Cortex of kidney (tissue), 1 donor: ENCODE measurements at places on chromosomes 1 and 21.

- DNase-seq: no peak
These were observed 36.3 kb upstream of the CASZ1 start for GRCh38 chr1:10832703-10833102.

- DNase-seq: no peak
These were observed 54.9 kb downstream of the PTPRF start for GRCh38 chr1:43585557-43585956.

DNA sequence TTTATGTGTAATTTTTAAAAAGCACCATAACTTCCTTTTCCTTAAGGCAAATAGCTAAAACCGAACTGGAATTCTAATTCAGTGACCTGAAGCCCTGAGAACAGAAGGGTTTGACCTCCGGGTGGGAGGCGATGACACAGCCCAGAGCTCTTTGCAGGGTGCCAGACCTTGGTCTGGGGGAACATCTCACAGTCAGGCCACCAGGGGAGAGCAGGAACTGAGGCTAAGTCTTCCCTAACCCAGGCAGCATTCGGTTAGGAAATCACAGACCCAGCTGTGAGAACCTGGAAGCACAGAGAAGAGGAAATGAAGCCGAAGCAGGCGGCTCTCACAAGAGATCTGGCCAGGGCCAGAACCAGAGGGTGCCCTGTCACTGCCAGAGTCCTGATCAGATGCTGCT lies 444.8 kb downstream of the TTLL7 start:
- DNase-seq: no peak

GRCh38 chr1:56522680-56523079 lies 56.7 kb downstream of the PLPP3 start:
- no peak for DNase-seq

DNA sequence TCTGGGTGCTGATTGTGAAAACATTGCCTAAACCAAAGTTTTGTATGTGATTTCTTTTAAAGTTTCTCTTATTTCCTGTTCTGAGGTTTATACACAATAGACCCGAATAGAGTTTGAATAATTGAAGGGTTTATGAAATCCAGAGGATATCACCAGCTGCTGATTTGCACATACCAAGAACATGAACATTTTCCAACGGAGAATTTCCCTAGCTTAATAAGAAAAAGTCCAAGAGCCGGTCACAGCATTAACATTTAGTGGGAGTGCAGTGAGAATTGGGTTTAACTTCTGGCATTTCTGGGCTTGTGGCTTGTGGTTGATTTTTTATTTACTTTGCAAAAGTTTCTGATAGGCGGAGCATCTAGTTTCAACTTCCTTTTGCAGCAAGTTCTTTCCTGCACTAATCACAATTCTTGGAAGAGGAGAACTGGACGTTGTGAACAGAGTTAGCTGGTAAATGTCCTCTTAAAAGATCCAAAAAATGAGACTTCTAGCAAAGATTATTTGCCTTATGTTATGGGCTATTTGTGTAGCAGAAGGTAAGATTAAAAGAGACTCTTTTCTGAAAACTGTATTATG lies at the start of gene CFH:
Gene CFH (plus strand): TSS at position 407 of the 579 bp plus-strand sequence. CDS start 75 bp downstream, at position 482.
- no peak for DNase-seq

DNA sequence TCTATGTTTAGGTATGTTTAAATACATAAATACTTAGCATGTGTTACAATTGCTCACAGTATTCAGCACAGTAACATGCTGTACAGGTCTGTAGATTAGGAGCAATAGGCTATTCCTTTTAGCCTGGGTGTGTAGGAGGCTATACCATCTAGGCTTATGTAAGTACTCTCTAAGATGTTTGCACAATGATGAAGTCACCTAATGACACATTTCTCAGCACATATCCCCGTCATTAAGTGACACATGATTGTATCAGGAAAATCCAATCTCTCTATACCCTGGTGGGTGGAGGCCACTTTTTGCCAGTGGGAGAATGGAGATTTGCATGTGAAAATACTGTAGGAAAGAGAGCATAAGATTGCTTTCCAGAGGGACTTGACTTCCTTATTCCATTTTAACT lies 5.5 kb upstream of the TEDDM1 start:
- DNase-seq: no peak
